ENCODE measurements at places on chromosomes 4 and X. TPM values are rescaled to one million over a fixed set of nuclear protein-coding genes. Genes with fewer than 3 reads are reported as not detected.

Gene EMD
- 62.7 TPM for total RNA-seq

DNA sequence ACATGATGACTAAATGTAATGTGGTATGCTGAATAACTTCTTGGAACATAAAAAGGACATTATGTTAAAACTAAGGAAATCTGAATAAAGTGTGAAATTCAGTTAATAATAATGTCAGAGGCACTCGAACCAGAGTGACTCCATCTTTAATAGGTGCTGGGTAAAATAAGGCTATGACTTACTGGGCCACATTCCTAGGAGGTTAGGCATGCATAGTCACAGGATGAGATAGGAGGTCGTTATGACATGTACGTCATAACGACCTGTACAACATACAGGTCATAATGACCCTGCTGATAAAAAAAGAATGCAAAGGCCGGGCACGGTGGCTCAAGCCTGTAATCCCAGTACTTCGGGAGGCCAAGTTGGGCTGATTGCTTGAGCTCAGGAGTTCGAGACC, 28.9 kb upstream of the OPHN1 start:
- H3K27ac ChIP-seq: no peak overlapping the region
- H3K4me1 ChIP-seq: no peaks in the 10 kb centered on the region
- H3K27me3 ChIP-seq: no peaks in the 10 kb centered on the region
- no peak for DNase-seq
- no peaks in the 10 kb centered on the region for H3K36me3 ChIP-seq

GRCh38 chr4:24912252-24913118, at the start of gene CCDC149:
Gene CCDC149 (minus strand): TSS chr4:24913042. CDS start chr4:24912864, 178 bp downstream.
- H3K36me3 ChIP-seq: peaks cover 1% of the 10 kb centered on the region
- peaks cover 39% of the 10 kb centered on the region for H3K27me3 ChIP-seq
- H3K4me3 ChIP-seq: peak within 1 kb of the TSS; percentile 19

DNA sequence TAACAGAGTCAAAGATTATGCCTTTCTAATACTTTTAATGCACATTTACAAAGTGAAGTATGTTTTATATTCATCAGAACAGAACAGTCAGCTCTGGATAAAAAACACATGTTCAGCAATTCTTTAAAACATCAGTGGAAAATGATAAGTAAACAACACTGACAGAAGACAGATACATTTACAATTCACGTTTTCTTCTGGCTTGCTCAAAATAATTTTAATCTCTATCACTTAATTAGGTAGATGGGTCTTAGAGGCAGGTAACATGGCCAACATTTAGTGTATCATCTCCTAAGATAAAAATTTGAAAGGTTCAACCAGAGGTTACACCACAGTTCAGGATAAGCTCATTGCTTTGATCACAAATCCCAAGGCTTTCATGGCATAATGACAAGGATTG, 156.8 kb upstream of the MAB21L2 start:
- H3K4me3 ChIP-seq: no peak overlapping the region
- H3K27me3 ChIP-seq: no peaks in the 10 kb centered on the region
- DNase-seq: no peak

- DNase-seq: no peak
- H3K4me1 ChIP-seq: no peaks in the 10 kb centered on the region
- no peak overlapping the region for H3K27ac ChIP-seq
- H3K36me3 ChIP-seq: no peaks in the 10 kb centered on the region
- H3K4me3 ChIP-seq: no peak overlapping the region
Observed at GRCh38 chrX:153500676-153501280, 6.0 kb downstream of the BGN start.

DNA sequence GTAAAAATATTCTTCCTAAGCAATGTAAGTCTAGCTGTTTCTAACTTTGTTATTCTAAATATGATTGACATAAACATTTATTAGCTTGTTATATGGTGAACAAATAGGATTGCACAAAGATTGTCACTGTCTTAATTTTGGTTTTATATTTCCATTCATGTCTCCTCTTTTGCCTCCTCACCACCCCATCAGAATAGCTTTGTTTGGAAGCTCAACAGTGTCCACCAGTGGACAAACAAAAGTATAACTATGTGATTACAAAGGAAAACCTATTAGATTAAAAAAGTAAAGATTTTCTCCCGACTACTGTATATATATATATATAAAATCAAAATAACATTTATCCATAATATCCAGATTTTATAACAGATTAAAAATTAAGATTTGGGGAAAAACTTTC, 468.2 kb downstream of the ZIC3 start:
- H3K4me1 ChIP-seq: no peaks in the 10 kb centered on the region
- H3K27me3 ChIP-seq: peaks cover 3% of the 10 kb centered on the region
- no peak for DNase-seq
- no peak overlapping the region for H3K27ac ChIP-seq

Data from activated naive CD4-positive, alpha-beta T cell treated with anti-CD3 and anti-CD28 coated beads for 36 hours (primary cell).